ENCODE measurements at places on chromosomes 4 and X.

- no peak for DNase-seq
Measured at GRCh38 chrX:53356186-53356585, 66.3 kb downstream of the SMC1A start.

- no peak for DNase-seq
Measured at GRCh38 chrX:77820091-77820727, 34.2 kb upstream of the ATRX start.

DNA sequence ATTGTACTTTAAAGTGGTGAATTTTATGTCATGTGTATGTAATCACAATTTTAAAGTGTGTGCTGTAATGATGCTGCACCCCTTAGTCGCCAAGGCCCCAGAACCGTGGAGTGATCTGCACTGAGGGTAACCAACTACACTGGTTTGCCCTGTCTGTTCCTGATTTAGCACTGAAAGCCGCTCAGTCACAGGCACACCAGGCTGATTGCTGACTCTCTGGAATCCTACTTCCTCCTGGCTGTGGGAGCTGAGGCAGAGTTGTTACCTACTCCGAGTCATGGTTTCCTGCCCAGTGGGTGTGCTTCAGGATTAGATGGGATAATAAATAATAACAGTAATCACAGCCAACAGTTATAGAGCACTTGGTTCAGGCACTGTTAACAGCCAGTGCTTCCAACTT is 645.4 kb downstream of the BCOR start:
- DNase-seq: no peak

- DNase-seq: peak; percentile 79
Measured at GRCh38 chr4:129095811-129096454, at the start of gene C4orf33. TSS of gene C4orf33 (plus strand) at chr4:129096152. CDS start at chr4:129102611, 6,459 bp downstream.

- DNase-seq: no peak
Measured at GRCh38 chr4:17785858-17786257, 4.4 kb upstream of the FAM184B start.

DNA sequence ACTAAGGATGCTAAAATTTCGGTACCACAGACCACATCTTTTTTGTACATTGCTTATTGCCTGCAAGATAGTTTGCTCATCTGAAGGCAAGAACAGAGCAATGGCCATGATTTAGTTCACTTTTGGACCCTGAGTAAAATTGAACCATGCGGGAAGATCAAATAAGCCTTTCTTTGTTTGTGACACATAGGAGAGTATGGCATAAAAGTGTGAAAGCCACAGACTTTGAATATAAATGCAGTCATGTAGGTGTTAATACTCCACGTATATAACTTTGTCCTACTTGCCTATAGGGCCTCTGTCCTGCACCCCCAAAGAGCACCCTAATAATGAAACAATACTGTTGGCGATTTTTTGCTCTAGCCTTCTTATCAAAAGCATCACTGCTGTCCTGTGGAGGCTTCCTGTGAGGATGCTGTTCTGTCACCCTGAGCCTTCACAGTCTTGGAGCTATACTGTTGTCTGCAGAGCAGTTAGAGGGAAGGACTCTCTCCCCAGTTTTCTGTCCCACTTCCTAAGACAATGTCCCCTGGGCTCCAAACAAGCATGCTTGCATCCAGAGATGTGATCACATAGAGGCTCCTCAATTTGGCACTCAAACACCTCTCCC is 10.2 kb upstream of the CXCL13 start:
- no peak for DNase-seq

- DNase-seq: no peak
Measured at GRCh38 chr4:185269286-185269685, 59.9 kb downstream of the SNX25 start.

- no peak for DNase-seq
Measured at GRCh38 chrX:3143043-3143799, 102.0 kb downstream of the ARSF start.

DNA sequence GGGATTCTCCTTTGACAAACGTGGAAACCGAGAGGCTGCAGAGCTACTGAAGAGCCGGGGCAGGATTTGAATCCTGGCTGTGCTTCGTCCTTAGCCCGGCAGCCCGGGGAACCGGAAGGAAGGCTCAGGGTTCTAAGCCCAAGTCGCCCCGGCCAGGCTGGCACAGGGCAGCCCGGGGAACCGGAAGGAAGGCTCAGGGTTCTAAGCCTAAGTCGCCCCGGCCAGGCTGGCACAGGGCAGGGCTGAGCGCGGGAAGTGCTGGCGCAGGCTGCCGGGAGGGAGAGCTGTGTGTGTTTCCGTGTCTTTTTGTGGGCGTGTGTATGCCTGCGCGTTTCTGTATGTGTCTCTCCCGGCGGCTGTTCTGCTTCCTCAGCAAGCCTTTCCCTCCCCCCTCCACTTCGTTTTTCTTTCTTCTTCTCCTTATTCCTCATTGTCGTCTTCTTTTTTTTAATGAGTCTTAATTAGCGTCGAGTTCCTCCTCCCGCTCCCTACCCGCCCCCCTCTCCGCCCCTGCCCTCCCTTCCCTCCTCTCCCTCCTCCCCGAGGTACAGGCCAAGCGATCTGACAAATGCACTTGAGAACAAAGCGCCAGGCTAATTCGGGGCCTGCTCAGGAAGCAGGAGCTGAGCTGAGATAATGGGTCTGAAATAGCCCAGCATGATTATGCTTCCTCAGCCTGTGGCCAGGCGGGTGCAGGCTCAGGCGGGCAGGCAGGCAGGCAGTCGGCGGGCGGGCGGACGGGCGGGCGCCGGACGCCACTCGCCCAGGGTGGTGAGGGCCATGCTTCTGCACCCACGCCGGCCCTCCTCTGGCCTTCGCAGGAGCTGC is 65.9 kb downstream of the EFNB1 start:
- DNase-seq: peak; percentile 88

GRCh38 chrX:54093159-54093558 is 48.9 kb upstream of the PHF8 start:
- DNase-seq: no peak

GRCh38 chr4:1417522-1418390 is 11.5 kb upstream of the NKX1-1 start:
- DNase-seq: no peak

- DNase-seq: no peak
Measured at GRCh38 chrX:85004255-85004654, 578 bp downstream of the APOOL start.
